Stimulated activated CD8-positive, alpha-beta memory T cell treated with anti-CD3 and anti-CD28 coated beads, Interleukin-4, amount 100 ng/mL, for 24 hours (primary cell): ENCODE measurements at places on chromosomes 16 and 17.

DNA sequence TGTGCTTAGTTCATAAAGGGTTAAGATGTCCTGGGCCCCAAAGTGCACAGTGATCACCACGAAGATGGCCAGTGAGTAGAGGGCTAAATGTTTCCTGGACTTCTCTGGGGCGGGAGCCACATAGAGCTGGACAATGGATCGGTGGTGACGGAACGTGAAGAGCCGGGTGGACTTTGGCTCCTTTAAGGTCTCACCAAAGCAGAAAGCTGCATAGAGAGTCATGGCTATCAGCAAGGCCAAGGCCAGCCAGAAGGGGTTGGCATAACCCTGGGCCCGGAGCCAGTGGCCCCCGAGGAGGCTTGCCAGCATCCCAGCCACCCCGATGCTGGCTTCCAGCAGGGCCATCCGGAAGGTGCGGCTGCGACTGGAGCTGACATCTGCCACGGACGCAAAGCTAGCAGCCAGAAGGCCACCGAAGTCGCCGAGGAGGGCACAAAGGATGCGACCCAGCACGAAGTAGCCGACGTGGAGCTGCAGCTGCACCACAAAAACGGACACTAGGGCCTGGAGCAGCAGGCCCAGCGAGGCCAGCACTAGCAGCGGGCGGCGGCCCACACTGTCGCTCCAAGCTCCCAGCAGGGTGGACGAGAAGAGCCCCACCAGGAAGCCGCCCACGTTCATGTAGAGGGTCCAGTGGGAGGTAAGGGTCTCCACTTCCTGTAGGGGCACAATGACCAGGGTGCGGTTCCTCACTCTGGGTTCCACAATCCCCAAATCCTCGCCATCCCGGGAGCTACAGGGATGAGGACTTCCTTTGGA is 1.0 kb downstream of the SLC46A1 start:
- DNase-seq: no peak

GRCh38 chr17:6577686-6578263 is 21.4 kb upstream of the PITPNM3 start:
- no peak for DNase-seq

DNA sequence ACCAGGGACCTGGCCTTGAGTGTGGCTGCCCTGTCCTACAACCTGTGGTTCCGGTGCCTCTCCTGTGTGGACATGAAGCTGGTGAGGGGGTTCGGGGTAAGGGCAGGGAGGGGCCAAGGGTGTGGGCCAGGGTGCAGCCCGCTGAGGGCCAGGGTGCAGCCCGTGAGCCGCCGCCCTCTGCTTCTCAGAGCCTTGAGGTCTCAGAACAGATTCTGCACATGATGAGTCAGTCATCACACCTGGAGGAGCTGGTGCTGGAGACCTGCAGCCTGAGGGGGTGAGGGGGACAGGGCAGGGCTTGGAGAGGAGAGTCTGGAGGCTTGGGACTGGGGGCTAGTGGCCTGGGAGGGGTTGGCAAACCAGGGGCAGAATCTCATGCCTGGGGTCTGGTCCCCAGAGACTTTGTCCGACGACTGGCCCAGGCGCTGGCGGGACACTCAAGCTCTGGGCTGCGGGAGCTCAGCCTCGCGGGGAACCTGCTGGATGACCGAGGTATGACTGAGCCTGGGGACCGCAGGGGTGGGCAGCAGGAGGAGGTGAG is 2.2 kb downstream of the CARMIL2 start:
- DNase-seq: no peak

DNA sequence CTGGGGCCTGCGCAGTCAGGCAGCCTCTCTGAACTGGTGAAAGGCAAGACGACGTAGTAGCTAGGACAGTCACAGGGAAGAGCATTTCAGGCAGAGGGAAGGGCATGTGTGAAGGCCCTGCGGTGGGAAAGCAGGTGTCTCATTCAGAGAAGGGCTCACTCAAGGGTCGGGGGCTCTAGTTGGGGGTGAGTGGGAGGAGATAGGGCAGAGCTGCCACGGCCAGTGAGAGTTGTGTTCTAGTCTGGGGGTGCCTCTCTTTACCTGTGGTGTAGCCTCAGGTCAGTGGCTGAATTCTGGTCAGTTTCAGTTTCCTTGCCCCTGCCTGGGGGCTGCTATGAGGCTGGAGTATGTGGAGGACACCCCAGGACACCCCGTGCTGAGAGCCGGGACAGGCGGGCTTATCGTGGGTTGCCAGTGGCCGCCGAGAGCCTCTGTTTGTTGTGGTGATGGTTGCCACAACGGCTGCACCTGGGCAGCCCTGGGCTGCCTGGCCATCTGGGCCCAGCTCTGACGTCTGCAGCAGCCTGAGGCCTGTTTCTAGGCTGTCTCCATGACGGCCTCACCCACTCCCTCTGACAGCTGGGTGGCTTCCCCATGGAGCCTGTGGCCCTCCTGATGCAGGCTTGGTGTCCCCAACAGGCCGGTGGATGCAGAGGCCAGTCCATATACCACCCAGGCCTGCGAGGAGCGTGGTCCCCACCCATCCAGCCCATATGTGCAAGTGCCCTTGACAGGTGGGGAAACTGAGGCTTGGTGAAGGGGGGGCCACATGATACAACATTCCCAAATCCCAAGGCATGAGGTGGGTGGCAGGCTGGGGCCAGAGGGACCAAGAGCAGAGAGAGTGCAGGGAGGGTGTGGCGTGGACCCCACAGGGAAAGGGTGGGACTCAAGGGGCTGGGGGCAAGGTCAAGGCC is 10.8 kb downstream of the MAP2K3 start:
- no peak for DNase-seq

- no peak for DNase-seq
These were observed 27.6 kb downstream of the TRAP1 start for GRCh38 chr16:3689731-3690130.

DNA sequence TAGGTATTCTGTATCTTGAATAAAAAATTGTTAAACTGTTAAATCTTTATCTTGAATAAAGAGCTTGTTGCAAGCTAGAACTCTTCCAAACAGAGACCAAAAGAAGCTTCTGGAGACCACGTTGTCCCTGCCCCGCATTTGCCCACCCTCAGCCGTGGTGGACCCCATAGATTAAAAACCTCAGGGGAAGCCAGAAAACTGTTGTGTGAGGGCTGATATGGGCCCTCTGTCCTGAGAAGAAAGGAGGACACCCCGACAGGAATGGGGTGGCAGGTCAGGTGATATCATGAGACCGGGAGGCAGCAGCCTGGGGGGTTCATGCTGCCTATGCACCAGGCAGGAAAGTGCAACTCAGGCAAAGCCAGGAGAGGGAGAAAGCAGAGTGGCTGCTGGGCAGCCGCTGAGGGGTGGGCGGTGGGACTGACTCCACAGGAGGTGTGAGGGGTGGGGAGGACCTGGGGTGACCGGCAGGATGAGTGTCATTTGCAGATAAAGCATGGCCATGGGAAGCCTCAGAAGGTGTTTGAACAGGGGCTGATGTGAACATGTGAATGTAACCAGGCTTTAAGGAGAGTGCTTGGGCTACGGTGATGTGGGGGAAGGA is 147.8 kb downstream of the IRF8 start:
- no peak for DNase-seq

DNA sequence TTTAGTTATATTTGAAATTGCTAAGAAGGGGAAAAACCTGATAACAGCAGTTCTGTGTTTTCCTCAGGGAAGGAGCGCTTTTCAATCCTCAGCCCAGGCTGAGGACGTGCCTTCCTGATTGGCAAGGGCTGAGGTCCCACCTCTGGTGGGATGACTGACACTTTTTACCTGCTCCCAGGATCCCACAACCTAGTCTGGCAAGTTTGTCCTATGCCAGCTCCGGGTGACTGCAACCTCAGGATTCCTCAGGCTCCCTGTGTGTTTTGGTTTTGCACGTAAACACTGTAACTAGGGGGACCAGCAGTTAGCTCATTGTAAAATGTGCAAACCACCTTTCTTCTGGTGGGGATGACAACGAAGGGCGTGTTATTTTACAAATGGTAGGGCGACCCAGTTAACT is 7.5 kb downstream of the MARCHF10 start:
- no peak for DNase-seq

DNA sequence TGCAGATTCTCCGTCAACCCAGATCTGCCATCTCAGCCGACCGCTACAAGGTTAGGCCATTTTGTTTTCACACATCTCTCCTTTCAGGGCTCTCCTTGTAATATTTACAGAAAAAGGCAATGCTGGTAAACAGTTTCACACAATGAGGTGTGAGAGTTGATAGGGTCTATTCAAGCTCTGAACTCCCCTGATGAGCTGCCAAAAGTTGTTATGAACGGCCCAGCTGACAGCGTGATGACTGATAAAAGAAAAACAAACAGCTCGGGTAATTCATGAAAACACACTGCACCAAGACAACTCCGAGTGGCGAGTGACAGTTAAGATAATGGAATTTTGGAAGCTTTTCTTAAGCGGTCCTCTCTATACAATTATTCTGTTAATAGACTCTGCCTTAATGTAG is 68.1 kb upstream of the IRX5 start:
- no peak for DNase-seq

DNA sequence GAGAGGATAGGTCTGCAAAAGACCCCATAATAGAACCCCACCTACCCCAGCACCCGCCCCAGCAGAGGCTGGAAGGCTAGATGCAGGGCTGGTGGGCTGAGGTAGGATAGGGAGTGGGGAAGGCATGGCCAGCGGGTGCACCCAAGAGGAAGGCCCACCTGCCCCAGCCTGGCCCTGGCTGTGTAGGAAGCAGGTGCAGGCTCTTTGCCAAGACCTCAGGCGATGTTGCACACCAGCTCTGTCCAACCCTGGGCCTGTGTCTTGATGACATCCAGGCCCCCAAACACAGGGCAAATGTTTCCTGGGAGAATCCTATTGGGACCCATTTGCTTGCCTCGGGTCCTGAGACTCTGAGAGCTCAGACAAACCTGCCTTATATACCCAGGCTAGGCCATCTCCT is 12.2 kb downstream of the UNC119 start:
- DNase-seq: no peak

GRCh38 chr17:47324224-47325020 is 667 bp downstream of the EFCAB13 start:
- no peak for DNase-seq

GRCh38 chr17:57009737-57010445 is 32.0 kb downstream of the SCPEP1 start:
- DNase-seq: peak; percentile 6

GRCh38 chr16:24035127-24035842 is 199.5 kb downstream of the PRKCB start:
- no peak for DNase-seq

DNA sequence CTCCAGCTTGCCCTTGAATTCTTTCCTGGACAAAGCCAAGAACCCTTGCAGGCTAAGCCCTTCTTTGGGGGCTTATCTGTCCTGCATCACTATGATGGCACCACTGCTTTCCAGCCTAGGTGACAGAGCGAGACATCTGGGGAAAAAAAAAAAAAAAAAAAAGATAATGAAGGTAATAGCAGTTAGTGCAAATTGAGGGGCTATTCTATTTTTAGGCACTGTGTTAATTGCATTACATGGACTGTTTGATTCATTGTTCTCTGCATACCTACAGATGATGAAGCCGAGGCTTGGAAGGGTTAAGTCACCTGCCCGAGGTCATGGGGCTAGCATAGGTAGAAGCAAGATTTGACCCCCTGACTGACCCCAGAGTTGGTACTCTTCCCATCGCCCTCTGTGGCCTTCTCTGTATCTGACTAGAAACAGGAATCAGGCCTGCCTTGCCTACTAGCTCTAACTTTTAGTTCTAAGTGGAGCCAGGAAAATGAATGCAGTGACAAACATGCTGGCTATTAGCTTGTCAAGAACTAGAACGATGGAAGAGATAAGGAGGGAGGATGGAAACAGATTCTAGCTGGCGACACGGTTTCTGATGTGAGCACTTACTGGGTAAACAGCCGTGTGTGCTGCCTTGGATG is 312.1 kb downstream of the SNX29 start:
- no peak for DNase-seq

DNA sequence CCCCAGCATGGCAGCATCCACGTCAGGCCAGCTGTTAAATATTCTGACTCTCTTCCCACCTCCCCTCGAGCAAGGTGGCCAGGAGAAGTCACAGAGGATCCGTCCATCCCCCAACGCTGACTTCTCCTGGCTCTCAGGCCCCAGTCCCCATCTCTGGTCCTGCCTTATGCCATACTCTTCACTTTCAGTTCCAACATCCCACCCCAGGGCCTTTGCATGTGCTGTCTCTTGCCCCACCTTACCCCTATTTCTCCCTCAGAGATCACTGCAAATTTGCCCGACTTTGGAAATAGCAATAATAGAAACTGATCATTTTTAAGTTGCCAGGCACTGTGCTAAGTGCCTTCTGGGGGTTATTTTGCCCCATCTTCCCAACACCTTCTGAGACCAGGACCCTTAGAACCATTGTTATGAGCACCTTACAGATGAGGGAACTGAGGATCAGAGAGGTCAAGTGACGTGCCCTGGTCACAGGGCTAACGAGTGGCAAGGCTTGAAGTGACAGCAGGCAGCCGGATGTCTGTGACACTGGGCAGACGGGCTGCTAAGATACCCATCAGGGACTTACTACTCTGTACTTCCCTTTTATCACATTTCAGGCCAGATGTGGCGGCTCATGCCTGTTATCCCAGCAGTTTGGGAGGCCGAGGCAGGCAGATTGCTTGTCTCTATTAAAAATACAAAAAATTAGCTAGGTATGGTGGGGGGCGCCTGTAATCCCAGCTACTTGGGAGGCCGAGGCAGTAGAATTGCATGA is 17.7 kb downstream of the HID1 start:
- no peak for DNase-seq

GRCh38 chr16:86895606-86896005 is 317.3 kb downstream of the FOXL1 start:
- DNase-seq: no peak

GRCh38 chr17:82783498-82783897 is 31.6 kb downstream of the TBCD start:
- DNase-seq: no peak

- no peak for DNase-seq
These were observed 12.6 kb downstream of the NDEL1 start for GRCh38 chr17:8448310-8448709.

DNA sequence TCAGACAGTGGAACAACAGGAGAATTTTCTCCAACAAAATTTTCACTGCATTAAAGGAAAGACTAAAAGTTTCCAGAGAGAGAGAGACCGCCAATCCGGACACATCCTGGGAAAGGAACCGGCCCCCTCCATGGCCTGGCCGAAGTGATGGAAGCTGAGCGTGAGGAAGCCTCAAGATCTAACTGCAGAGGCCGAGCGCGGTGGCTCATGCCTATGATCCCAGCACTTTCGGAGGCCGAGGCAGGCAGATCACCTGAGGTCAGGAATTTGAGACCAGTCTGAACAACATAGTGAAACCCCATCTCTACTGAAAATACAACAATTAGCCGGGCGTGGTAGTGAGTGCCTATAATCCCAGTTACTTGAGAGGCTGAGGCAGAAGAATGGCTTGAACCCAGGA is 3.9 kb downstream of the CTRB2 start:
- no peak for DNase-seq

- DNase-seq: no peak
These were observed 152.9 kb upstream of the PLCG2 start for GRCh38 chr16:81626181-81626674.

- no peak for DNase-seq
These were observed 27.5 kb downstream of the NKD1 start for GRCh38 chr16:50575743-50576142.

DNA sequence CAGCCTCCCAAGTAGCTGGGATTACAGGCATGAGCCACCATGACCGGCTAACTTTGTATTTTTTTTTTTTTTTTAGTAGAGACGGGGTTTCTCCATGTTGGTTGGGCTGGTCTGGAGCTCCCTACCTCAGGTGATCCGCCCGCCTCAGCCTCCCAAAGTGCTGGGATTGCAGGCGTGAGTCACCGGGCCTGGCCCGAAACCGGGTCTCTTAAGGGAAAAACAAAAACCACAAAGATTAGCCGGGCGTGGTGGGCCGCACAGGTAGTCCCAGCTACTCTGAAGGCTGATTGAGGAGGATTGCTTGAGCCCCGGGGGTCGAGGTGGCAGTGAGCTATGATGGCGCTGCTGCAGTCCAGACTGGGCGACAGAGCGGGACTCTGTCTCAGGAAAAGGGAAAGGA is 19.9 kb upstream of the RBL2 start:
- DNase-seq: no peak
